ENCODE measurements at places on chromosomes 16 and 17.

DNA sequence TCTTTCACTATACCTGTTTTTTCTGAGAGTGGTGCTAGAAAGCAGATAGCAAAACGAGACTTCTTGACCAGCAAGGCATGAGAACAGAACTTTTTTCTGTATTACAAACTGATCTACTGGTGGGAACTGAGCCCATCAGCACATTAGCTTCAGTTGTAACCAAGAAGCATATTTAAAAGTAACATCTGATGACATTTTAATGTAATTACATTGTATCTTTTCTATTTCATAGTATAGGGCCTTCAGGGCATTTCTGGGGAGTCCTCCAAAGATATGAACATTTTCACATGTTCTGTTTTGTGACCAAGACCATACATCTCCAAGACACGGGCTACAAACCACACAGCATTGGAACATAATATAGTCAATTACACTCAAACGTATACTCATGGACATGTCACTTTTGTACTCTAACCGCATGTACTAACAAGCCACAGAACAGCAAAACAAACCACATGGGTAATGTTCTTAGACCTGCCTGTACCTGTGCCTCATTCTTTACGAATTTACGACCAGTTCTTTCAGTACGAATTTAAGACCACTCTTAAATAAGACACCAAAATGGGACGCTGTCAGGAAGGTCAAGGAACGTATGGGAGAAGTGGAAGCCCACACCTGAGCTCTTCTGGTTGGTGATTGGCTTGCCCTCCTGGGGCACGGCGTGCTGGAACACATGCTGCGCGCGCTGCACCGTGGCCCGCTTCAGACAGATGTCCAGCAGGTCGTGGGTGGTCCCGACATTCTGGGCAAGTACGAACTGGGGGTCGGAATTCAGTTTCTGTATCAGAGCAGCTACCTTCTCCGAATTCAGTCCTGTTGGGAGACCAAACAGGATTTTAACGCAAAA is 825 bp downstream of the BLMH start:
- DNase-seq: no peak

GRCh38 chr17:58399974-58400373 is 17.4 kb downstream of the RNF43 start:
- no peak for DNase-seq

DNA sequence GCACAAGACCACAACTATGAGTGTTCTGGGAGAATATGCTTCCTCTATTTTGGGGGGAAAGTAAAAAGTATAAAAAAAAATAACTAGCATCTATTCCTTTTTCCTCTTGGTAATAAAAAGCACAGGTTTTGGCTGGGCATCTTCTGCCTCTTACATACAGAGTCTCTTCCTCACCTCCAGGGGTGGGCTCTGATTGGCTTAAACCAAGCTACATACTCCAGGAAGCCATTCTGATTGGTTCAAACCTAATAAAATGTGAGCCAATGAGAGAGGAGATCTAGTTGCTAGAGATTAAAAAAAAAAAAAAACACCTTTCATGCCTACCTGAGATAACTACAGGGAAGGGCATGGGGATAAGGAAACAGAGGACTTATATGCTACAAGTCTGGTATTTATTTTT is 365.9 kb upstream of the ERCC4 start:
- DNase-seq: no peak

- no peak for DNase-seq
Observed at GRCh38 chr16:5851393-5851982, 753.9 kb upstream of the EEF2KMT start.

- DNase-seq: no peak
Observed at GRCh38 chr17:50221266-50221863, 19.9 kb upstream of the COL1A1 start.

DNA sequence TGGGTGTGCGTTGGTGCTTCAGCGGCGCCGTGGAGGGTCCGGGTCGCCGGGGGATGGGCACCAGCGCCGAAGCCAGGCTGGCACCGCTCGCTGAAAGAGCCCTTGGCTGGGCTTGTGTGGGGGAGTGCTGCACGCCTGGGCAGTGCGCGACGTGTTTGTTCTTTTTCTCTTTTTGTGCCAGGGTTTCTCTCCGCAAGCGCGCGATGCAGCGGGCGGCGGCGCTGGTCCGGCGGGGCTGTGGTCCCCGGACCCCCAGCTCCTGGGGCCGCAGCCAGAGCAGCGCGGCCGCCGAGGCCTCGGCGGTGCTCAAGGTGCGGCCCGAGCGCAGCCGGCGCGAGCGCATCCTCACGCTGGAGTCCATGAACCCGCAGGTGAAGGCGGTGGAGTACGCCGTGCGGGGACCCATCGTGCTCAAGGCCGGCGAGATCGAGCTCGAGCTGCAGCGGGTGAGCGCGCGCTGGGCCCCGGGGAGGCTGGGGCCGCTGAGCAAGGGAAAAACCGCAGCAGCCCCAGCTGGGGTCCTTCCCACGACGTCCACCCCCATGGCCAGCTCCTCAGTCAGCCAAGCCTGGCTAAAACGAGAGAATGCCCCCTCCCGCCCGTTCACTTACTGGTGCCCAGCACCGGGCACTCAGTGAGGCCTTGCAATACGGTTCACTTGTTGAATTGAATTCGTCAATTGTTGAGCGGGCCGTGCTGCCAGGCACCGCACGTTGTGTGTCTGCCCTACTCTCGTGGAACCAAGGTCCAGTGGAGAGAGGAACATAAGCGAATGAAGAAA is 541 bp downstream of the GPT2 start:
- no peak for DNase-seq

GRCh38 chr17:49111934-49112333 is 20.6 kb upstream of the B4GALNT2 start:
- no peak for DNase-seq

DNA sequence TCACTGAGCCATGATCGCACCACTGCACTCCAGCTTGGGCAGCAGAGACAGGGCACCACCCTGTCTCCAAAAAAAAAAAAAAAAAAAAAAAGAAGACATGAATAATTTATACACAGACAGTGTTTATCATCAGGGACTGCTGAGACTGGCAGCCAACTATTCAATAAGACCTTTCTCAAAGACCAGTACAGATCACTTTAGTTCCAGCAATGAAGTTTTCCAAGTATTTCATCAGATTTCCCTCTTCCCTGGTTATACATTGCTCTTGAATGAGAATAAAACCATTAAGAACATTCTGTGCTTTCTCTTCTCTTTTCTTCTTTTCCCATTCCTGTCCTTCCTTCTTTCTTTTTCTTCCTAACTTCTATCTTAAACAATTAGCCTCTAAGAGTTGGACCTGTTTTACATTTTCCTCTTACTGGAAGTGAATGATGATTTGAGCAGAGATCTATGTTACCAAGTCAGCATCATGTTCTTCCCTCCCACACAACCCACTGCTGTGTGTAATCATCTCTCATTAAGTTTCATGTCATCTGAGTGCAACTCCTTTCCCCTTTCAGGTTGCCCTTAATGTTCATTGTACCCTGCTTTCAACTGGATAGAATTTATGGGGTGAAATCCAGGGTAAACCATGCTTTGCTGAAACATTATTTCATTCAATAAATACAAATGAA is 35.9 kb upstream of the SMIM36 start:
- DNase-seq: no peak

DNA sequence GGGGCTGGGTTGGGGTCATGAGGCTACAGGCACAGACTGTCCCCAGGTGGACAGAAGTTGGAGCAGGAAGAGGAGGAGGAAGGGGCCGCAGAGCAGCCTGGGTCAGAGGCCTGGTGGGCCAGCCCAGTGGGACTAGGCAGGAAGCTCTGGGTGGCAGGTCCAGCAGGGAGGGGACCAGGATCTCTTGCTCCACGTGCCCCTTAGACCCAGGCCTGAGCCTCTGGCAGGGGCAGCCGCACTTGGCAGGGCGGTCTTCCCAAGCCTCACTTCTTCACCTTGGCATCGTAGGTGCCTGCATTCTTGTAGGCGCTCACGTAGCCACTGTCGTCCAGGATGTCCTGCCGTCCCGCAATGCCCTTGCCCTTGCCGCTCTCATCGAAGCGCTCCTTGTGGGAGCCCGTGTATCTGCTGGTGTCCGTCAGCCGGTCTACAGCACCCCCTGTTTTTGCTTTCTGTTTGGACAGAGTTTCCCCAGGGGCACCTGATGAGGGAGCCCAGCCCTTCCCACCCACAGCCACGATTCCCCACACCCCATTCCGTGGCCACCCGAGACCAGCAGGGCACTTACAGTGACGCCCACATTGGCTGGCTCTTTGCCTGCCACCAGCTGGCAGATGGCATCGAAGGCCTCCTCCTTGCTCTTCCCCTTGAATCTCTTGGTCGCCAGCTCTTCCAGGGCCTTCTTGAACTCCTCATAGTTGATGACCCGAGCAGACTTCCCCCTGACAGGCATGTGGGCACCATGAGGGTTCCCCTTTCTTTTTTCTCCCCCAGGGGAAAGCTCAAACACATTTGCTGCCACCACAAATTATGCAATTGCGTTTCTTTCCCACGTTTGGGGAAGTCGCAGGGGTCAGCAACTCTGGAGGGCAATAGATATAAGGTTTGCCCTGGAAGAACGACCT is 3.1 kb downstream of the TPPP3 start:
- DNase-seq: no peak

DNA sequence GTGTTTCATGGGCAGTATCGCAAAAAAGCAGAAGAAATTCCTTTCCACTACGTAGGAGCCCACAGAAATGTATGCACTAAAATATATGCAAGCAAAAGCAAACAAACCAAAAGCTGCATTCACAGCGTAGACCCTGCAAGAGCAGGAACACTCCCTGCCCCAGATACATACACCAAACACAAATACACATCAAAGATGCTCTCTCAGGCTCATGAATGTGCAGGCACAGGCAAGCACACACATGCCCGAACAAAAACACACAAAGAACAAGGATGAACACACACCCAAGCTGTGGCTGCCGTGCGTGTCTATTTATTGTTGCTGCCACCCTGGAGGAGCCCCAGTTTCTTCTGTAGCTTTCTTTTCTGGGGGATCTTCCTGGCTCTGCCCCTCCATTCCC is 1.7 kb downstream of the NUPR1 start:
- no peak for DNase-seq

Measured in SHP77 treated with DMSO at 0.1 percent for 48 hours (cell line).